ENCODE measurements at places on chromosomes 7 and 10.

DNA sequence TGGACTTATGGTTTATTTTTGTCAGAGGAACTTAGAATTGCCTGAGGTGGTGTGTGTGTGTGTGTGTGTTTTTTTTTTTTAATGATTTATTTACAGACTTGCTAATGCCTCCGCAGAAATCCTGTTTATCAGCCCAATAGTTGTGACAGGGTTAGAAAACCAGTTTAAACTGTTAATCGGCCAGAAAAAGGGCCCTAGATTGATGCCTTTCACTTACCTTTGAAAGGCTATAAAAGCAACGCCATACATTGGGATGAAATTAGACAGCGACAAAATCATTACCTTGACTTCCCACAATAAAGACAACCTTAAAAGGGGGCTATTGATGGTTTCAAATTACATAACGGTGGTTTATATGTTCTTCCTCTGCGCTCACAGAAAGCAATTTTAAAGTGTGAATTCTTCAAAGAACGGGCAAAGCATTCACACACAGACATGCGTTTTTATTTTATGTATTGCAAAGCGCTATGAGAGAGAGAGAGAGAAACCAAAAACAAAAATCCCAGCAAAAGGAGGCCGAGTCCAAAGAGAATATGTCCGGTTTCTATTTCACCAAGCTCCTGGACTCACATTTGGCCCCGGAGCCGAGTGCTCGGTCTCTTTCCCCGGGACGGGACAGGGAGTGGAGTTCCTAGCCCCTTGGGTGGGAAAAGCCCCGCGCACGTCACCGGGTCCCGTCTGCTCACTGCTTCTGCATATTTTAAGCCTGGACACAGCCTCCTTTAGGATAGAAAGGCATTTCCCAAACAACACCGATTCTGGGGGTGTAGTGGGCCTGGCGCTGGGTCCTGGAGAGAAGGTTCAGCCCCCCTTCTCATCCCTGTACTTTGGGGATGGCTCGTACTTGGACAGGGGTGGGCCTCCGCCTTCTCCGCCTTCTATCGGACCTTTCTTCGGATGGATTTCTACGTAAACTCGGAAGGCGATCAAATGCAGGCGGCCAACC lies 26.8 kb upstream of the VAX1 start:
- DNase-seq: no peak

DNA sequence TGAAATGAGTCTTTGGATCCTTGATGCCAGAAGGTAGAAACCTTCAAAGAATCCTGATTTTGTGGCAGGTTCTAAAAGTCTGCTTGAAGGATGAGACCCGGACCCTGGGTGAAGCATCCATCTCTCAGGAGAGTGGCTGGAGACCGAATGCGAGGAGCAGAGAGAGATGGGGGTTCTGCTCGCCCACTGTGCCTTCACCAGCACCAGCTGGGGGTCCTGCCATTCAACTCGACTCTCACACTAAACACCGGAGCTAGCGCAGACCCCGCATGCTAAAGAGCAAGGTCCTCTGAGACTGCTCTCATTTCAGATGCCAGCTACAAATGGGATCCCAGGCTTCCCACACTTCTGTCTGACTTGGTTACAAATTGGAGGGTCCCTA lies 218.4 kb downstream of the GLRX3 start:
- DNase-seq: no peak

- no peak for DNase-seq
Measured at GRCh38 chr10:30834153-30834552, 197.5 kb downstream of the ZNF438 start.

DNA sequence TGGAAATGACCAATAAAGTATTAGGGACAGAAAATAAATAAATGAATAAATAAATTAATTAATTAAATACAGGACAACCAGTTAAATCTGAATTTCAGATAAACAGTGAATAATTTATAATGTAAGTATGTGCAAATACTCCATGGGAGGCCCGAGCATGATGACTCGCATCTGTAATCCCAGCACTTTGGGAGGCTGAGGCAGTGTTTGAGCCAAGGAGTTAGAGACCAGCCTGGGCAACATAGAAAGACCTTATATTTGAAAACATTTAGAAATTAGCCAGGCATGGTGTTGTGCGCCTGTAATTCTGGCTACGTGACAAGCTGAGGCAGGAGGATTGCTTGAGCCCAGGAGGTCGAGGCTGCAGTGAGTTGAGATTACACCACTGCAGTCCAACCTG lies 123.7 kb downstream of the CUL2 start:
- no peak for DNase-seq

- DNase-seq: no peak
Measured at GRCh38 chr10:128052696-128053095, 73.5 kb downstream of the MKI67 start.

GRCh38 chr10:34599026-34599795 lies 215.9 kb downstream of the PARD3 start:
- no peak for DNase-seq

GRCh38 chr10:10138685-10139084 lies 879.0 kb upstream of the CELF2 start:
- DNase-seq: peak; percentile 3

DNA sequence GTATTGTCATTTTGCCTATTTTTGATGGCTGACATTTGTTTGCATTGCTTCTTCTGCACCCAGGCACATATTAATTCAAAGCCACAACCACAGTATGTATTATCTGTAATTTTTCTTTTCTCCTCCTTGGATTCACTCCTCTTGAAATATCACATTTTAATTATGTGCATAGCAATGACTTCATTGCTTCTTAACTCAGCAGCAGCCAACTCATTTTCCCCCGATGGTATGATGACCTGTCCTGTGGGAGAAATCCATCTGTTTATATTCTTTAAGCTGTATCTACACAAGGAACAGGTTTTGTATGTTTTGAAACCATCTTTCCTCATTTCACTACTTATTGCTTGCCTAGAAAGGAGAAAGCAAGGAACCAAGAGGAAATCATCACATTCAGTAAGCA lies 588.8 kb downstream of the INHBA start:
- no peak for DNase-seq

- no peak for DNase-seq
Measured at GRCh38 chr7:15837306-15837950, 150.9 kb upstream of the MEOX2 start.

DNA sequence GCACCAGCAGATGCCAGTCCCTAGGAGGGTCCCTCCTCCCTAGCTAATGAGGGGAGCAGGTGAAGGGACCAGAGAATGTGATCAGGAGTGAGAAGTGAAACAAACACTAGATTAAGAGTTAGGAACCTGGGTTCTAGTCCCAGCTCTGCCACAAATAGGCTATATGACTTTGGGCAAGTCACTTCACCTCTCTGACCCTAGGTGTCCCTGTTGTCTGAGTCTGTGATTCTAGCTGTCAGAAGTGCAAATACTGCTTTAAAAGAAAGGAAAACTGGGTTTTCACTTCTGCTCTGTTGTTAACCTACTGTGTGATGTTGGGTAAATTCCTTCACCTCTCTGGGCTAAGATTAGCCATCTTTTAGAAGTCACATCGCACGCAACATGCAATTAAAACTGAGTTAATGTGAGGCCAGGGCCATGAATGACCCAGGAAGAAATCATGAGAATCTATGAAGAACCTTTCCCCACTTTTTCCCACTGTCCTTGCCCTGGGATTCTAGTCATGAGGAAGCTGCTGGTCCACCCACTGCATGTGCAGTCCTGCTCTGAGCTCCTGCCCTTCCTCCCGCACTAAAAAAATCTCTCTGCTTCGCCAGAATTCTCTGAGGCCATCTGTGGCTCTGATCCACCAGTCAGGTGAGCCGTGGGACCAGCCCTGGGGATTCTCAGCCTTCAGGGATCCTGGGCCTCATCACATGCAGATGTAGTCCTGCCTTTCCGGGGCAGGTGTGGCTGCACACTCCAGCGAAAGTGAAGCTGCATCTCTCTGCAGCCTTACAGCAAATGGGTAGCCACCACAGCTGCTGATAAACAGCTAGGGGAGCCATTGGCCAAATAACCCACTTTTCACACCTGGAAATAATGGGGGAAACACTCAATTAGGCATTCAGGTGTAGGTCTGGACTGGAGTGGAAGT lies 181.7 kb downstream of the PLXNA4 start:
- DNase-seq: no peak

- DNase-seq: no peak
Measured at GRCh38 chr7:131502810-131503508, 53.5 kb downstream of the PODXL start.

GRCh38 chr10:60171436-60172013 lies 218.2 kb downstream of the ANK3 start:
- no peak for DNase-seq

DNA sequence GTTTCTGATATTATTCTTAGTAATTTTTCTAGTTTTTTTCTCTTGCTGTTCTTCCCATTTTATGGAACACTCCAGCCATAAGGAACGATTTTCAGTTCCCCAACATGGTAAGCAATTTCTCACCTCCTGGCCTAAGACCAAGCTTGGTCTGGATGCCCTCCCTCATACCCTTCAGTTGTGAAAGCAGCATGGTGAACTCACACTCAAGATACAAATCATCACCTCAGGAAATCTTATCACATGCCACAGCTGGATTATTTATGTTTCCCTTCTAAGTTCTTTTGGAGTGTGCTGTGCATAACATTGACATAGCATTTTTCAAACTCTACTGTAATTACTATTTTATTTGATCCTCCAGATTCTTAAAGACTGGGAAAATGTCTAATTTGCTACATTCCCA lies 216.6 kb downstream of the AGMO start:
- no peak for DNase-seq

DNA sequence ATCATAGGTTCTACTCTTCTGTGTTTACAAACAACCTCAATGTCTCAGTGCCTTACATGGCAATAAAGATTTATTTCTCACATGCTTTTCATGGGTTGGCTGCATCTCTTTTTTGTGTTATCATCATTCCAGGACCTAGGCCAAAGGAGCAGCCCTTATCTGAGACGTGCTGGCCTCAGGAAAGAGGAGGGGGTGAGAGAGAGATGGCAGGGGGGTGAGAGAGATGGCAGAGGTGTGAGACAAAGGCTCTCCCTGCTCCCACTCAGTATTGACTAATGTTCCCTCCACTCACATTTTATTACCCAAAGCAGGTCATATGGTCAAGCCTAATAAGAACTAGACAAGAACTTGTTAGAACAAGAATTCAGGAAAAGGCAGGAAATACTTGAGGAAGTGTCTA lies 120.1 kb upstream of the PRR15 start:
- DNase-seq: no peak

DNA sequence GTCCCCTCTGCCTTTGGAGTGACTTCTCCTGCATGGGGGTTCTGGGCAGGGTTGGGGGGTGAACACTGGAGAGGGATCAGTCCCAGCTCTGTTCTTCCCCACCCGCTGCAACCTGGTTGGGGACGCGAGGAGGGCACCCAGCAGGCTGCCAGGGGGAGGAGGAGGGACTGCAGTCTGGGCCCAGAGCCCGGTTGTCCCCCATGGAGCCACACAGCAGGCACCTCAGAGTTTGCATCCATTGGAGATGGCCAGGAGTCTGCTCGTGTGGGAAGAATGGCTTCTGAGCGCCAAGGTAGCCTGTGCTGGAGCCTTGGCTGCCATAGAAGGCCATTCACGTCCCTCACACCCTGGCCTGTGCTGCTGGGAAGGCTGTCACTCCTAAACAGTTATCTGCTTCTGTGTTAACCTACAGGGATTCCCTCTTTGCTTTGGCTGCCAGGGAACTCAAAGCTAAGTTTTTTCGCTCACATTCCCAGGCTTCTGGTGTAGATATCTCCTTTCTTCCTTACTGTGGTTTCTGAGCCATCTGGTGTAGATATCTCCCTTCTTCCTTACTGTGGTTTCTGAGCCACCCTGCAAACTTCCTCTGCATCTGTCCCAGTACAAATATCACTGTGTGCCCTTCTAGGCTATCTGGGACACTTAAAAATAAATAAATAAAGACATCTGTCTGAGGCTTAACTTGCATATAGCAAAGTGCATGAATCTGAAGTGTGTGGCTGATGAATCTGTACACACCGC lies 133.7 kb downstream of the LHPP start:
- DNase-seq: no peak

- DNase-seq: no peak
Measured at GRCh38 chr10:30887839-30888238, 143.8 kb downstream of the ZNF438 start.

- no peak for DNase-seq
Measured at GRCh38 chr10:71878327-71879034, 27.4 kb upstream of the PSAP start.

DNA sequence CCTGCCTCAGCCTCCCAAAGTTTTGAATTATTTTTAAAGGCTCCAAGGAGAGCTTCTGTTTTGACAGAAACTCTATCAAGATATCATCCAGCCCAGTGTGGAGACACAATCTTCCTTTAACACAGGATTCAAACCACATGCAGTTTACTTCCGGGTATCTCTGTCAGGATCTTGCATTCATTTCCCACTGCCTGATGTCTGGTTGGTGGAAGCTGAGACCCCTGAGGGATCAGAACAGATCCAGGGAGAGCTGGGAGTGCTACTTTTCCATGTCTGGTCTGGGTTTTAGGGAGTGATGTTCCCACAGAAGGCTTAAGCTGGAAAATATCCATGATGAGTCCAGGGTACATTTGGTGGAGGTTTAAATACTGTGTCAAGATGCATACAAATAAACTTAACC lies 16.7 kb downstream of the PTPRE start:
- no peak for DNase-seq

- DNase-seq: no peak
Measured at GRCh38 chr7:110623436-110623835, 467.5 kb upstream of the LRRN3 start.

DNA sequence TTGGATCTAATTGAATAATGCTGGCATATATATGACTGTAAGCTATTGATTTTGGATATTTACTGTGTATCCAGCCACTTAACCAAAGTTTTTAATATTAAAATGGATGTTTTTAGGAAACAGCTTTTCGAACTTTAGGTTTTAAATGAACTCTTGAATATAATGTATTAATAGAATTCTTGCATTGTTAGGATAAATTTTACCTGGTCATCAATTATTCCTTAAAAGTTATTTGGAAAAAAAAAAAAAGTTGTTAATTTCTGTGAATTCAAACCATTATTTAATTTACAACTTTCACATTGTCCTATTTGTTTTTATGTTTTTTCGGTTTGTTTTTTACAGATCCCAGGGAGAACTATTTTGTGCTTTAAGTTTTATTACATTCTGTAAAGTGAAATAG lies 9.8 kb downstream of the TMEM209 start:
- no peak for DNase-seq

GRCh38 chr7:14805105-14805719 lies 97.3 kb downstream of the DGKB start:
- DNase-seq: no peak

DNA sequence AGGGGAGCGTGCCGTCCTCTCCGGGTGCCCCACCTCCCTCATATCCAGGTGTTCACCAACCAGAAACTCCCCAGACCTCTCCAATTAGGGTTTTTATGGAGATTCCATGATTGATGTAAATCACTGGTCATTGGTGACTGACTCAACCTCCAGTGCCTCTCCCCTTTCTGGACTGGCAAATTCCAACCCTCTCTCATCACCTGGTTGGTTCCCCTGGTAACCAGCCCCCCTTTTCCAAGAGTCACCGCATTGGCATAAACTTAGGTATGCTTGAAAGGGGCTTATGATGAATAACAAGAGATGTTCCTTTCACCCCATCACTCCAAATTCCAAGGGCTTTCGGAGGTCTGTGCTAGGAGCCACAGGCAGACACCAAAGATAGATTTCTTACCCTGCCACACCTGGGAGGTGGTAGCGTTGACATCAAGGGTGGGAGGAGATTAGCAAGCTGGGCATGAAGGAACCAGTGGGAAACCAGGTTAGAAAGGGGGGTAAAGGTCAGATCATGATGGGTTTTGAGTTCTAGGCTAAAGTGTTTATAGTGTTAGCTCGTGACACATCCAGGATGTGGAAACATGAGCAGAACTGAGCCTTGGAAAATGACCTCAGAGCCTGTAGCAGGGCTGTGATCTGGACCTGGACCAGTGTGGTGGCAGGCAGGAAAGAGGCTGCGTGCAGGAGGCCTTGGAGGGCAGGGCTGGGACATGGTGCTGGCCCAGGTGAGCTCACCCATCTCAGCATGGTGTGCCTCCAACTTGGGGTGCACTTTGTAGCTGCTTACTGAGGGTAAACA lies 45.1 kb downstream of the CAMK1D start:
- DNase-seq: no peak

All from CD4-positive, CD25-positive, alpha-beta regulatory T cell (primary cell).